ENCODE measurements at places on chromosomes 3 and 15.

- no peak for DNase-seq
Measured at GRCh38 chr15:51600114-51600513, 22.5 kb downstream of the DMXL2 start.

GRCh38 chr15:75688831-75689230 lies 23.8 kb downstream of the CSPG4 start:
- no peak for DNase-seq

GRCh38 chr3:13891492-13892073 lies 11.7 kb upstream of the WNT7A start:
- no peak for DNase-seq

DNA sequence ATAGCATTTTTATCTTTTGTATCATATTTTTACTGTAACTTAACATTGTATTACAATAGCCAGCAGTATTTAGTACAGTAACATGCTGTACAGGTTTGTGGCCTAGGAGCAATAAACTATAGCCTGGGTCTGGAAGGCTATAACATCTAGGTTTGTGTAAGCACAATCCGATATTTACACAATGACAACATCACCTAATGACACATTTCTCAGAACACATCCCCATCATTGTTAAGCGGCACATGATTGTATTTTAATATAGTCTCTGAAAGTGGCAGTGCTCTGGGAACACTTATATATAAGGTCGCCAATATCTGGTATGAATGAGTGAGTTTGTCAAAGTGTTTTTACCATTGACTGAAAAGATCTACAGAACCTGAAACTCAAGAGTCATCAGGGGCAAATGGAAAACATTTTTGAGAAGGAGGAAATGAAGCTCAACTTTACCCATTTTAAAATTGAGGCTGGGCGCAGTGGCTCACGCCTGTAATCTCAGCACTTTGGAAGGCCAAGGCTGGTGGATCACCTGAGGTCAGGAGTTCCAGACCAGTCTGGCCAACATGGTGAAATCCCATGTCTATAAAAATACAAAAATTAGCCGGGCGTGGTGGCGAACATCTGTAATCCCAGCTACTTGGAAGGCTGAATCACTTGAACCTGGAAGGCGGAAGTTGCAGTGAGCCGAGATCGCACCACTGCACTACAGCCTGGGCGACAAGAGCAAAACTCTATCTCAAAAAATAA lies 38.8 kb upstream of the TNFSF10 start:
- DNase-seq, result peak; percentile 75

GRCh38 chr3:17573396-17573795 lies 169.0 kb downstream of the TBC1D5 start:
- no peak for DNase-seq

DNA sequence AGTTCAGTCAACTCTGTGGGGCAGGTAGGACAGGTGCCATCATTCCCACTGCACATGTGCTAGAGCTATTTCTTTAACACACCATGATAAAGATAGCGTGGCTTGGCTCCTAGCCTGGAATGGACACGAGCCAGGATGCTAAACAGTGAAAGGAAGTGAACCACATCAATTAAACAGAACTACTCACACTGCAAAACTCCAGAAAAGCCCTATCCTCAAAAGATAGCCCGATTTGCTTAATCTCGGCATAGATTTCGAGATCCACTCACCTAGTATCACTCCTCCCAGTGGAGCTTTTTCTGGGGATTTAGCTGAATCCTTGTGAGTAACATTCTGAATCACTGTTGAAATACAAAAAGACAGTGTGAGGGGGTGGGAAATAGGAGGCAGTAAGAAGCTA lies 118.0 kb downstream of the ABI3BP start:
- DNase-seq, result no peak

DNA sequence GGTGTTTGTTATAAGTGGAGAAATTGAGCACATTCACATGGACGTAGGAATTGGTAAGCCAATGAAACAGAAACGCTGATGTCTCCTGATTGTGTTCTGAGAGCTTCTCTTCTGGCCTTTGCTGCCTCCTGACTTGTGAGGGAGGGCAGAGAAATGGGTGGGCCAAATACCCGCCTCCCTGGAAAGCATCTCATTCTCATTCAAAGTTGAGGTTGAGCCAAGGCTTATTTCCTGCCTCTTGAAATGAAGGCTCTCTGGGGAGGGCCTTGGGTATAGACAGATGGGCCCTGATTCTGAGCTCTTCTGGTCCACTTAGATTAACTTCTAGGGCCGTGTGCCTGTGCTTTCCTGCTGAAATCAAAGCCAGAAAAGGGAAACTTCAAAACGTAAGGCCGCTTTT lies 57.4 kb upstream of the MYZAP start:
- no peak for DNase-seq

- no peak for DNase-seq
Measured at GRCh38 chr3:55818485-55818884, 331.4 kb upstream of the WNT5A start.

DNA sequence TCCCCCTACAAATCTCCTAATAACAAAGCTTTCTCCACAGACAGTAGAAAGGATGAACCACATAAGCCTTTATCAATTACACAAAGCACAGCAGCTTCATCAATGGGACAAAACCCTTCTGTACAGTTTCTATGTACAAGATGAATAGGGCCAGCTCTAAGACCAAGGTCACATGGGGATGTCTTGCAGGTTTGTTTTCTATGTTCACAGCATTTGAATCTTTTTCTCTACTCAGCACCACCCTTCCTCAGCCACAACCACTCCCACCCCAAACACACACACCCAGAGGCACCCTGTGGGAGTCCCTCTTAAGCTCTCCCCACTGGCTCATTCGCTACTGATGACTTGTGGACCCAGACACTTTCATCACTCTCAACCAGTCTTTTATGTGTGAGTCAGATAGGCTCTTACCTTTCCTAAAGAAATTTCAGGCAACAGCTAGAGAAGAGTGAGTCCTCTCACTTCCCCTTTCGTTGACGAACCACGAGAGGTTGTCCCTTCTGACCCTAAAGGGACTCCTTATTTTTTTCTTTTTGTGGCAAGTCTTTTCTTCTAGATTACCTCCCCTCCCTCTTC lies 57.9 kb downstream of the ARHGAP31 start:
- DNase-seq, result no peak

DNA sequence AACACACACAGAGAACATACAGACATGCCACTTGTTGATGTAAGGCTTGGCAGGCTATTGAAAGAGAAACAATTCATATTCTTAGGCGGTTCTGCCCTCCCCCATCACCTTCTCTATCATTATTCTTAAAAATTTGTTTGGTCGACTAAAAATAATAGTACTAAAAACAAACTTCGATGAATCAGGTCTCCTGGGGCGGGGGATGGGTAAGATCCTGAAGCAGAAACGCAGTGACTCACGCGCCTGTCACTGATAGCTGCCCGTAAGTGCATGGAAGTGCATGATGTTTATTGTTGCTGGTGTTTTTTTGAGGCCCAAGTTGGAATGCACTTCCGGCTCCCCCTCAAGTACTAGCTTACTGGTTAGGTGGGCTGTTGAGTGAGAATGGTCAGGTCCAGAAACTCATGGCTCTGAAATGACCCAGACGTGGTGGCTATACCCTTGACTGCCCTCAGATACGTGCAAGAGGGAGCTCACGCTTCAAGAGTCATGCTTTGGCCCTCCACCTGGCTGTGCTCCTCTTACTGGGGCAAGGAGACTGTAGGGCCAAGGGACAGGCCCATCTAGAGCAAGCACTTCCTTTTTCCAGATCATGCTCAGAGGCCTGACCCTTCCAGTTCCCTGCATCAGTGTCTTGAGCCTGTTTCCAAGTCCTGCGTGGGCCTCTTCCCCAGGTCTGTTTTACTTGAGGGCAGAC lies 10.9 kb downstream of the SMAD3 start:
- no peak for DNase-seq

DNA sequence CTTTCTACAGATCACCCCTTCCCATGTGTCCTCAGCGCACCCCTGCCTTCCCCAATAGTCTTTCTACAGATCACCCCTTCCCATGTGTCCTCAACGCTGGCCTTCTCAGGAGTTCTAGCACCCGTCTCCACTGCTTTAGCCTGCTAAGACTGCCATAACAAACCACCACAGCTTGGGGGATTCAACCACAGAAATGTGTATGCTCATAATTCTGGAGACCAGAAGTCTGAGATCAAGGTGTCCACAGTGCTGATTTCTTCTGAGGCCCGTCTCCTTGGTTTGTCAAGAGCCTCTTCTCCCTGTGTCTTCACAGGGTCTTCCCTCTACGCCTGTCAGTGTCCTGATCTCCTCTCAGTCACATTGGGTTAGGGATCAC lies 68.1 kb upstream of the CGNL1 start:
- no peak for DNase-seq

DNA sequence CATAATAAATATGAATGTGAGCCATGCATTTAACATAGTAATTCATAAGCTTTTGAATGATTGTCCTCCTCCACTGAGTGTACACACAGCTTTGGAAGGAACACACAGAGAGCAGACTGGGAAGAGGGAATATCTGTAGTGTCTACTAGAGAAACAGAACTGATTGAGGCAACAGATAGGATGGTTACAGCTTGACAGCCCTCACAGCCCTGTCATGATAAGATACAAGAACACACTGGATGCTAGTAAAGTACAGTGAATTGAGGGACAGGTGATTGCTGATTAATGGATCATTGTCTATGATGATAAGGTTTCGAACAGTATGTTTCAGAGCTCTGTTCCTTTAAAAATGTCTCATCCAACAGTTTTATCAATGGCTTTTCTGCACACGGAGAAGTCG lies 383.4 kb upstream of the GBE1 start:
- DNase-seq, result no peak

DNA sequence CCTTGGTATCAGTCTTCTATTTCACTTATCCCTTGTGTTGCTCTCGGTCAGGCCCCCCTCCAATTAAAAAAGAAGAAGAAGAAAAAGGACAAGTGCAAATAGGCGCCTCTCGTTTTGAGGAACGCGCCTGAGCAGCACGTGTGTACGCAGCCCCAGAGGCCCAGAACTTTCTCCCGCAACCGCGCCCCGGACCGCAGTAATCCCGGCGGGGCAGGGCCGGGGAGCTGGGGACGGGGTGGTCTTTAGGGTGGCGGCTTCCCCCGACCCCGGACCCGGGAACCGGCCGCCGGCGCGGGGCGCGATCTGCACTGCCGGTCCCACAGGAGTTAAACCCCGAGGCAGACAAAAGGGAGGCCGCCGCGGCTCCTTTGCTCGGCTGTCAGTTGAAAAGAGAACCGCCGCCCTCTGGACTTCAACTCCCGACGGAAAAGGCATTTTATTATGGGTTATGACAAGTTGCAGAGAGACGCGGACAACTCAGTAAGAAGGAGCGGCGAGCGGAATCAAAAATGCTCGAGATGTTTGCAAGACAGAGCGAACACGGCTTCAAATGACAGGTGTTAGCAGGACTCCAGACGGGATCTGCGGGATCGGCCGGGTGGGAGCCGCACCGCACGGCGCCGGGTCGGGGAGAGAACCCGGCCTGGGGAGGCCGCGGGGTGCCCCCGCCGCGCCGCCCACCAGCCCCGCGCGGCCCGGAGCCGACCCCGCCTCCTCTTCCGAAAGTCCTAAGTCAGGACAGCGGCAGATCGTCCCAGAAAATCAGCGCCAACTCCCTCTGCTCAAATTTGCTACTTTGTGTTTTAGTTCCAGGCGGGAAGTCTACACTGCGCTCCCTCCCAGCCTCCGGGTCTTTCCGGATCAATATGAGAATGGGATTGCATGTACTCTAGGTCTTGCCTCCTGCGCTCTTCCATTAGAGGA lies 79.0 kb downstream of the NR2F2 start:
- DNase-seq, result no peak

DNA sequence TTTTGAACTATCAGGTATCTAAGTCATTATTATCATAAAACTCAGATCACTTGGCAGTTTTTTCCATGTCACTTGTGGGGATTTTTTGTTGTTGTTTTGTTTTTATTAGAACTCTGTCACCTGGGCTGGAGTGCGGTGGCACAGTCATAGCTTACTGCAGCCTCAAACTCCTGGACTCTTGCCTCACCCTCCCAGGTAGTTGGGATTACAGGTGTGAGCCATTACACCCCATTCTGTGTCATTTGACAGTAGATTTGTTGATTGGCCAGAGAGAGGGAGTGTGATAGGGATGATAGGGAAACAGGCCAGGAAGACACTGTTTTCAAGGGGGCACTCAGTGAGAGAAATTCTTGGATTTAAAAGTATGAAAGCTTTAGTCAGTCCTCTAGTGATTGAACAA lies 54.7 kb upstream of the SCAANT1 start:
- no peak for DNase-seq

DNA sequence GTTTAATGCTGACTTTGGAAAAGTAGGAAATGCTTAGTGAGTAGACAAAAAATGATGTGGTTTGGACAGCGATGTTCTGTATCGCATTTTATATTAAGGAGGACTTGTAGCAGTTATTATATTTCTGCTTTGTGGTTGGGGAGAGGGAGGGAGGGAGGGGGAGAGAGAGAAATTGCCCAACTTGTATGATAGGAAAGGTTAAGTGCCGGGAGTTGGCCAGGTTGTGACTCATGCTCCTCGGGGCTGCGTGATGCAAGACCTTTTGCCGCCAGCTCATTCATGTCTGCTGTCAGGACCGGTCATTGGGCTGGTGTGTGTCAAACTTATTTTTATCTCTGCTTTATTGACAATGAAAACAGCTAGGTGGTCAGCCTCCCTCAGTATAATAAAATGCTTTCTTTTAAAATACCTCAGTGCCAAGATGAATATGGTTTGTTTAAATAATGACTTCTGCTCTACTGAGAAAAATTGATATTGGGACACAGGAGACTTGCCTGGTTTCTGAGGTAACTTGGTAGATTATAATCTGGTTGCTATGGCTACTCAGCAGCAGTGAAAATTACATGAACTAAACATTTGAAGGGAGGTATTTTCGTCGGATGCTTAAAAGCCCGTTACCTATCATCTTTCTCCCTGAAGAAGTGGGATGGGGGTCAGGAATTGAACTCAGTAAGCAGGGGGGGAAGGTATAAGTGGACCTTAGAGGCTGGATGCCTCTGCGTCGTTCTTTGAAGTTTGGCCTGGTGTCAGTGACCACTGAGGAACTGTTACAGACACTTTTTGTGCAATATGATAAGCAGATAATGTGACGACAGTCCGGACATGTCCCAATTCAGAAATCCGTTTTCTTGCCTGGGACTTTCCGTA lies 90.7 kb downstream of the FNDC3B start:
- DNase-seq, result peak; percentile 99

DNA sequence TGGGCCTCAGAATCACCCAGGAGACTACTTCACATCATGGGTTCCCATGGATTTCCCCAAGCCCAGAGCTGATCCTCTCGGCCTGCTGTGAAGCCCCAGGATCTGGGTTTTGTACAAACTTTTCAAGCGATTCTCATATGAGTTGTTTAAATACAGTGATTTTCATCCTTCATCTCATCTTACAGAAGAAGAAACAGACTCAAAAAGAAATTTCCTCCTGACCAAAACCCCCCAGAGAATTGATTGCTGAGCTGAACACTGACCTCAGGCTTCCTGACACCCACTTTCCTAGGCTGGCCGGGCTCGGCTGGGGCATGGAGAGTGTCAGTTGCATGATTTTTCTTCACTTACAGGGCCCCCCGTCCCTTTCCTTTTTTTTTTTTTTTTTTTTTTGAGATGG lies 60.3 kb downstream of the BDH1 start:
- no peak for DNase-seq

DNA sequence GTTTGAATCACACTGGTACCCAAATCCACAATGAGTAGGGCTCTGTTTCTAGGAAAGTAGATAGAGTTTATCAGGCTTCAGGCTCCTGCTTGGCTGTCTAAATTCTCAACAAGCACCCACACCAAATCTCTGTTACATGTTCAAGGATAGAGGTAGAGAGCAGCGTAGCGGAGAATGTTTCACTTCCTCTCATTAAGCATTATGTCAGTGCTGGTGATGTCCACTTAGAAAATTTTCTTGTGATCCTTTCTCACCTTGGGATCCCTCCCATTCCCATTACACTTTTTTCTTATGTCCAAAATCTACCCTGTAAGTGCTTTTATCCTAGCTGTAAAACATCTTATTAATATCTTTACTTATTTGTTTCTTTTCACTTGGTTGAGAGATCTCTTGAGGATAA lies 34.7 kb upstream of the GCSAM start:
- no peak for DNase-seq
